ENCODE measurements at places on chromosomes 3 and 15.

GRCh38 chr3:16665282-16665741 is 60.1 kb upstream of the DAZL start:
- no peak for DNase-seq

DNA sequence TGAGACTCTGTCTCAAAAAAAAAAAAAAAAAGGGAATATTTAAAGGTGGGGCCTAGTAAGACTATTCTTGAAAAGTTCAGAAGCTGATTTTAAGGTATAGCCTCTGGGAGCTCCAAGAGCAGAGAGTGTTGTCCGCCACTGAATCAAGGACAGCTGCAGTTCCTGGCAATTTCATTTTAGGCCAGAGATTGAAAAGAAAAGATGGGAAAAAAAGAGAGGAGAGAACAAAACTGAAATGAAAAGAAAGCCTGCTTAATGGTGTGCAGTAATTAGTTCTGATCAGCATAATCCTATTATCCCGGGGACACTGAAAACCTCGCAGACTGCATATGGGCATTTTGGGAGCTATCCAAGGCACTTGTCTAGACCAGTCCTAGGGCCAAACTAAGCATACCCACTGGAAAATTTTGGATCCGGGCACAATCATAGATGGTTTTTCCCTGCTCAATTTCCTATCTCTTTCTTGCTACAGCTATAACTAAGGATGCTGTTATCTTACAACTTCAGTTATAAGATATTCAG is 43.2 kb downstream of the EHHADH start:
- no peak for DNase-seq

- no peak for DNase-seq
These were observed 107.4 kb downstream of the KLHL25 start for GRCh38 chr15:85687329-85687728.

DNA sequence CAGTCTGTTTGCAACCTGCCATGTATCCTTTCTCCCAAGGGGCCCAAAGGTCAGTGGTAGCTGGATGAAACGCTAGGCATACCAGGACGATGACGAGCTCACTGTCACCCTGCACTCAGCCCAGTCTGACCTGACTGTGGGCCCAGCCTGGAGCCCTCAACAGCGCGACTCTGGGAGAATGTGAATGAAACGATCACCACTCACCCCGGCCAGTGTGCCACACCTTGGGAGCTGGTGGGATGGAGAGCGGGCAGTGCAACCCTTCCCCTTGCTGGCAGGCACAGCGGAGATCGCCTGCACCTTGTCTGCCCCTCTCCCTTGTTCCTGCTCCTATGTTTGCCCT is 27.2 kb downstream of the SRPRB start:
- DNase-seq, result no peak

- DNase-seq, result no peak
These were observed 1.9 kb downstream of the DMXL2 start for GRCh38 chr15:51620641-51621040.

DNA sequence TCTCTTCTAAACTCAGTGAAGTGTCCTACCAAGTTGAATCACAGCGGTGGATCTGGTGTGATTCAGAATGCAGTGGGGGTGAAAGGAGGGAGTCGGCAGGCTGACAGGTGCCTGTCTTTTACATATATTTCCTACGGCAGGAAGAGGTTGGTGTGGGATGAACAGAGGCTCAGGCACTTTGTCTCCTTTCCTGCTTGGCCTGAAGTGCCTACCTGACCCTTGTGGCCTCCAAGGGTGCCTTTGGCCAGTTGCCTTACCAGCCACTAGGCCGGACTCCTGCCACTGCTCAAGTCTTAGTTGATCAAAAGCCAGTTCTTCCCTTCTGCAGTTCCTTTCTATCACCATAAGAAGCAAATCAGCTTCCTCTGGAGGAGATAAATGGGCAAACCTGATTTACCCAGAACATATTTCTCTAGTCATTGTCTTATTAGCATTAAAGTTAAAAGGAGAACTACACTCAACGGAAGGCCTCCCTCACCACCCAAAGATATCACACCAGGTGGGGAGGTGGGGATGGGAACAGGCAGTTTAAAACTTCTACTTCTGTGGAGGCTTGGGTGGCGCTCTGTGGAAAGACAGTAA is 52.1 kb downstream of the CRTC3 start:
- peak; percentile 43 for DNase-seq

DNA sequence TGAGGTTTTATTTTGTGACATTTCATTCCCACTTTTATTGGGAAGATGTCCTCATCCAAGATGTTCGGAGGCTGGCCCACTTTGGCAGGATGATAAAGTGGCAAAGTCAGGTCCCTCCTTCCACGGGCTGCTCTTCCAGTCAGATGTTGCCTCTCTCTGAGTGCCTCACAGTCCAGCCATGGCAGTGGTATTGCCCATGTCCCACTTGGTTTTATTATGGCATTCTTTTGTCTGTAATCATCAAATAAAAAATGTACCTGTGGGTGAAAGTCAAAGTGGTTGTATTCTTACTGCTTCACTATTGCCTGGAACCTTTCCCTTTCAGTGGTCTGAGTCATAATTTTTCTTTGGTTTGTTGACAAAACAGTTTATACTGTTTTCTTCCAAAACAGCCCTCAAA is 20.2 kb downstream of the ARNT2 start:
- DNase-seq, result no peak

DNA sequence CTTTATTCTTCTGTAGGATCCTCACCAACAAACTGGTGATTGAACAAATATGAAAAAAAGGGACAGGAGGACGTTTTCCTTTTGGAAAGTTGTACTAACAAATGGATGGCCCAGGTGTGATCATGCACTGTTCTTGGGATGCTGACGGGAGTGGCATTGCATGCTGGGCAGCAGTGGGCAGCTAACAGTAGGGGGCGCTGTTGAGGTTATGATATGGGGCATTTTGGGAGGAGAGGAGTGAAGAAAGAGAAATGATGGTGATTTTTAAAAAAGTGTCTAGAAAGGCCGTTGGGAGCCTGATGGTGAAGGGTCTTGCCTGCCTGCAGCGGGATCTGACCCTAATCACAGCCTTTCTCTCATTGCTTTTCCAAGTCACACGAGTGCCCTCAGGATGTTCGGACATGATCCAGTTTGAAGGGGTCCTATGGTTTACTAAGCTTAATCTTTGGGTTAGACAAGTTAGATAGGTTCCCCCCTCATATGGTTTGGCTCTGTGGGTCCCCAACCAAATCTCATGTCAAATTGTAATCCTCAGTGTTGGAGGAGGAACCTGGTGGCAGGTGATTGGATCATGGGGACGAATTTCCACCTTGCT is 46.2 kb upstream of the PRTG start:
- DNase-seq, result peak; percentile 35

GRCh38 chr3:168220556-168220955 is 124.8 kb upstream of the GOLIM4 start:
- no peak for DNase-seq

DNA sequence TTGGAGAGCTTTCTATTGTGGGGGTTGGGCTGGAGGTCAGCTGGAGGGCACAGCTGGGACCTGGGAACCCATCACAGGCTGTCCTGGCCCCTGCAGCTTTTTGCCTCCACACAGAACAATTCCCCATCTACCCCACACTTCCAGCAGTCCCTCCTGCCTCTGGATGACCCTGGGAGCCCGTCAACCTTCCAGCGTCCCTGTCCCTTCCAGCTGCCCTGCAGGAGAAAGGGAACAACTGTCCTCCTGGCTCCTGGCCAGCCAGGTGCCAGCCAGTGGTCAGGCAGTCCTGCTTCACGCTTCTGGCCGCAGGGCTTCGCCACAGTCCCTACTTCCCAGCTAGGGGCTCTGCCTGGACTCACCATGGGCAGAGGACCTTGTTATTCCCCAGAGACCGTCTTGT is 27.2 kb downstream of the LINGO1 start:
- DNase-seq, result no peak

DNA sequence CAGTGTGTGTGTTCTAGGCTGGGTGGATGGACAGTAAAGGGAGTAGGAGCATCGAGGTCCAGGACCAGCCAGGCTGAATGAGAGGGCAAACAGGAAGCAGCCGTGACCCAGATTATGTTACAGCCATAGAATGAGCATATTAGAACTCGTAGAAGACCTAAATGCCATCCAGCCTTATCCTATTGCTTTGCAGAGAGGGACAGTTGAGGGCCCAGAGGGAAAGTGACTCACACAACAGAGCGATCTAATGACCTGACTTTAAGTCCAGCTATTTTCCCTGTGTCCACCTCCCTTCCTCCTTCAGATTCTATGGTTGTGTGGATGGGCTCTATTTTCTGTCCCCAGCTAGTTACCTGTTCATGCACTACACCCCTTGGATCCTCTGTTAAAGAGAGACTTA is 634.1 kb upstream of the TBL1XR1 start:
- no peak for DNase-seq

GRCh38 chr3:127791221-127791913 is 30.9 kb downstream of the MGLL start:
- no peak for DNase-seq

GRCh38 chr3:29972320-29972993 is 633.9 kb upstream of the TGFBR2 start:
- DNase-seq, result no peak

DNA sequence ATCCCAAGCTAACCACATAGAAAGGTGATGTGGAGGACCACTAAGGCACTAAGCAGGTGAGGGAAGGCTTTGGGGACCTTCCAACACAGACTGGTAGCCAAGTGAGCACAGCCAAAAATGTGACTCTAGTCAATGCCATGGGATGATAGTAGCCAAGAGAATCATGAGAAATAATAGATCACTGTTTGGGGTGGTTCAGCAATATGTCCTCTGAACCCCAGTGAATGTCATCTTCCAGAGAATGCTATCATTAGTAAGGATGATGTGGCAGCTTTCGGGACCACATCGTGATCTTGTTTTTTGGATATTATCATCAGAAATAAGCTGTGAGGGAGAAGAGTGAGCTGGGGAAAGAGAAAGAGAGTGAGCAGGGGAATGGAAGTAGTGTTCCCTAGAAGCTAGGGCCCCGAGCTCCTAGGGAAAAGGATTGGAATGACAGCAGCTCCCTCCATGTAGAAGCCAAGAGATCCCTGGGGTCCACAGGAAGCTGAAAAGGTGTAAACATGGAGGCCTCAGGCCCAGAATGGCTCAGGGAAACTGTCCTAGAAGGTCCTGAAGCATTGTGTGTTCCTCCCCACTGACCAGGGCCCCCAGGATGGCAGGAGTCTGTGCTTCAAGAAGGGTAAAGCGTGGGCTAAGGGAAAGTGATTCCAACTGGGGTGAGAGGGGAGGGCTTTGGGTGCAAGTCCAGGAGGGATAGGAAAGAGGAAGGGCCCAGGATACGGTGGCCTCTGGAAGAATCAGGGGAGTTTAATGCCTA is 56.6 kb upstream of the KLF13 start:
- no peak for DNase-seq

GRCh38 chr3:160180581-160181216 is 44.5 kb upstream of the C3orf80 start:
- DNase-seq, result no peak

DNA sequence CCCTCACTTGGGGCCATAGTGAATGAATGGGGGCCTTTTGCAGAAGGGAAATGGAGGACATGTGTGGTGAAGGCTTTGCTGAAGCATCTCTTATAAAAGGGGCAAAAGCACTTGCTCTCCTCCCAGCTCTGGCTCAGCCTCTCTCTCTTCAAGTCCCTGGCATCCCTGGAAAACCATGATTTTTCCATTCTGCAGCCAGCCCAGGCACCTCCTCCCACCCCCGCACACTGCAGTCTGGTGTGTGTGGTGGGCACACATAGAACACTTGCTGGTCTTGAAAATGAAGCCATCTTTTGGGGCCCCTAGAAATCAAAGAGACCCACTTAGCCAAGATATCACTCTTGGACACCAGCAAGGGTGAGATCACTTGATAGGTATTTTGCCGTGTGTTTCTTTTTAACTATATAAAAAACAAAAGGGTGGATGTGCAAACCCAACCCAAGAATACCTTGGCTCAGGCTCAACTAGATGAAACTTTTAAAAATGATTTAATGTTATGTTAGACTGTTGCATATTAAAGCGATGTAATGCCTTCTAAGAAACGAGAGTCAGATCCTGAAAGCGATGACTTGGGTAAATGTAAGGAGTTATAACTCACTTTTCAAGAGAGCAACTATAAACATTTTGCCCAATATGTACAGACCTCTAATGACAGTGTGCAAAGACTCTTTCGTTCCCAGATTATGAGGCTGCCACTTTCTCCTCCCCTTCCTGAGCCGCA is 16.4 kb upstream of the ALDH1A3 start:
- DNase-seq, result no peak

DNA sequence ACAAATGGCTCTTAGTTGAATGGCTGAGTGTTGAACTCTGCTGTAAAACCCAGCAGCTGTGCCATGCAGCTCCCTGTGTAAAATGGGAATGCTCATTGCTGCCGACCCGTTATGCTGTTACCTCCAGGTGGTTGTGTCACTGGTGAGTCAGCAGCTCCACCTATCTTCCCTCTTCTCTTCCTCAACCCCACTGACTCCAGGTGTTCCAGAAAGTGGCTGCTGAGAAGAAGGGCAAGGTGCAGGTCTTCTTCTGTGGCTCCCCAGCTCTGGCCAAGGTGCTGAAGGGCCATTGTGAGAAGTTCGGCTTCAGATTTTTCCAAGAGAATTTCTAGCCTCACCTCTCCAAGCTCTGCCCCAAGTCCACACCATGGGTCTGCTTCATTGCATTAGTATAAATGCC is 41.9 kb downstream of the NOX5 start:
- DNase-seq, result no peak

DNA sequence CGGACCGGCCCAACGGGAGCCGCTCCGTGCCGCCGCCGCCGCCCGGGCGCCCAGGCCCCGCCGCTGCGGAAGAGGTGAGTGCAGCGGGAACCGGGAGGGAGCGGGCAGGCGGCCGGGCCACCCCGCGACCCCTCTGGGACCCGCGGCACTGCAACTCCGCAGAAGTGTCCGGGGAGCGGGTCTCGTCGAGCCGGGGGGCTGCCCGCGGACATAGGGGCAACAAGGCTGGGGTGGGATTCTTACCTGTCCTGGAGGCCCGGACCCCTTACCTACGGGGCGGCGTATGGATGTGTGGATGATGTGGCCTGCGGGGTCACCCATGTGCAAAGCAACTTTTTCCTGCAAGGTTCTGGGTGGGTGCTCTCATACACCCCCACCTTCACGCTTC is 361 bp downstream of the SEMA3F start:
- peak; percentile 23 for DNase-seq

GRCh38 chr3:80285388-80285787 is 517.6 kb upstream of the ROBO1 start:
- no peak for DNase-seq

Data from activated T-cell treated with anti-CD3 and anti-CD28 coated beads, Interleukin-2, amount 50 U/mL, for 1 hour (primary cell).